Stimulated activated CD4-positive, alpha-beta T cell treated with anti-CD3 and anti-CD28 coated beads, Interleukin-12 subunit alpha, Interleukin-12 subunit beta, amount 100 ng/mL, for 4 hours (primary cell): ENCODE measurements at places on chromosomes 12 and 14.

DNA sequence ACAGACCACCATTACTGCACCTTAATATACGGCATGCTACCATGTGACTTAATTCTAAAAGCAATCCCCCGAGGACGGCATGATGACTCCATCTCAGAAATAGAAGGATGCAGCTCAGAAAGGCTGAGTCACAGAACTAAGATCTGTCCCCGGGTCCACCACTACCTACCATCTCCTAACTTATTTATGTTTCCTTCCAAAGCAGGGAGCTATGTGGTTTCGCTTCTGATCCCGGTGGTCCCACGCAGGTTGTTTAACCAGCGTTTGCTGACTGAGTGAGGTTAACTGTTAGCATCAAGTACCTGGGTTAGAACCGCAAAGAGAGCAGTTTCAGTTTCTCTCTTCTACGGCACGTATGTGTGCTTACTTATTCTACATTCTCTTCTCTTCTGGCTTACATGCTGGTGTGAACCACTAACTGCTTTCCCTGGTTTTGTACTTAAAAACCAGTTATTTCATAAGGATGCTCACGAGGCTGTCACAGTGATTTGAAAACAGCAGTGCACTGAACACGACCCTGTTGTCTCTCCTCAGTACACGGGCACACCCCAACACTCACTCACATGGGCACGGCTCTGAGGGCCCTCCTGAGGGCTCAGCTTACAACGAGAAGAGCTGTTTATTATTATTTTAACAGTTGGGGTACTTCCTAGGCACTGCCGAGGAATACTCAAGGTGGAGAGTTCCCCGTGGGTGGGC lies 66.7 kb downstream of the CCDC88C start:
- peak; percentile 44 for DNase-seq

GRCh38 chr14:106309423-106309822 lies 783.0 kb downstream of the TMEM121 start:
- no peak for DNase-seq

DNA sequence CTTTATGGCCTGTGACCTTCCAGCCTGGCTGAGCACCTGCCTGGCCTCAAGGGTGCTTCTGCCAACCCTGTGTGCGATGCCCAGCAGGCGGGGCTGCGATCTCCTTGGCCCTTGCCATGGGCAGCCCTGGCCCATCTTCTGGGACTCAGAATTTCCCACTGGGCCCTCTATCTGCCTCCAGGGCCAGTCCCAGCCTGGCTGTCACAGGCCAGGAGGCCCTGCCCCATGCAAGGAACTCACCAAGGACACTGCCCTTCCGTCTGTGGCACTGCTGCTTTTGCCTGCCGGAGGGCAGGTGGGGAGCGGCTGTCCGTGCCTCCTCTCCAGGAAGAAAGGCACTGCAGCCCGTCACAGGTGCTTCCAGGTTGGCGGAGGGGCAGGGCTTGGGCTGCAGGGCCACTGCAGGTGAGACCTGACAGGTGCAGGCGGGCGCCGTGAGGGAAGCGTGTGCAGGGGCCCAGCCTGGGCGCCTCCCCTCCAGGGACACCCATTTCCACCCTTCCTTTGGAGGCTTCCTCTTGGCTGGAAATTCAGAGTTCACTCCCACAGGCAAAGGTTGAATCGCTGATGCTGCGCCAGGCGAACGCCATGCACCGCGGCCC lies 177.8 kb downstream of the KIF26A start:
- DNase-seq = no peak

DNA sequence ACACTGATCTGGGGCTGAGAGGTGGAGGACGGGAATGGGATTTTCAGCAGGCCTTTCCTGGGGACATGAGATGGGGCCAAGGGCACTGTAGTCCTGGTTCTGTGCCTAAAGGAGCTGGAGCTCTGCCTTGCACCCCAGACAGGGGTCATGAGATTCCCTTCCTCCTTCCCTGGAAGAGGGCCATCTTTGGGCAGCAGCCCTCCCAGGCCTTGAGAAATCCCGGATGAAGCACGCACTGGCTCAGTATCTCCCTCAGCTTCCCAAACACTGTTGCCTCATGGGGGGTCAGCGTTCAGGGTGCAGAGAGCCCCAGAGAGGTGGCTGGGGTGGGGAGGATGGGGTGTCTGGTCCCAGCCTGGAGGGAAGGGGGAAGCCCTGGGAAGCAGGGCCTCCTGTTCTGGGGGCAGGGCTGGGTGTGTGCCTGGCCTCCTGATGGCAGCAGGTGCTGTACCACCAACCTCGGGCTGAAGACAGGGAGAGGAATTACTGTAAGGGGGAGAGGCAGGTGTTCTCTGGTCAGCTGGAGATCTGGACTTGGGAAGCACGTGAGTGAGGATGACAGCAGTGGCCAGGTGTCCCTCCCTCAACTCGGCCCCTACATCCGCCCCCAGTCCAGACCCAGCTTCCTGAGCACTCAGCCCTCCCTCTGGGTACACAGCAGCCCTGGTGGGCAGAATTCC lies 8.4 kb upstream of the NR4A1 start:
- DNase-seq = no peak

DNA sequence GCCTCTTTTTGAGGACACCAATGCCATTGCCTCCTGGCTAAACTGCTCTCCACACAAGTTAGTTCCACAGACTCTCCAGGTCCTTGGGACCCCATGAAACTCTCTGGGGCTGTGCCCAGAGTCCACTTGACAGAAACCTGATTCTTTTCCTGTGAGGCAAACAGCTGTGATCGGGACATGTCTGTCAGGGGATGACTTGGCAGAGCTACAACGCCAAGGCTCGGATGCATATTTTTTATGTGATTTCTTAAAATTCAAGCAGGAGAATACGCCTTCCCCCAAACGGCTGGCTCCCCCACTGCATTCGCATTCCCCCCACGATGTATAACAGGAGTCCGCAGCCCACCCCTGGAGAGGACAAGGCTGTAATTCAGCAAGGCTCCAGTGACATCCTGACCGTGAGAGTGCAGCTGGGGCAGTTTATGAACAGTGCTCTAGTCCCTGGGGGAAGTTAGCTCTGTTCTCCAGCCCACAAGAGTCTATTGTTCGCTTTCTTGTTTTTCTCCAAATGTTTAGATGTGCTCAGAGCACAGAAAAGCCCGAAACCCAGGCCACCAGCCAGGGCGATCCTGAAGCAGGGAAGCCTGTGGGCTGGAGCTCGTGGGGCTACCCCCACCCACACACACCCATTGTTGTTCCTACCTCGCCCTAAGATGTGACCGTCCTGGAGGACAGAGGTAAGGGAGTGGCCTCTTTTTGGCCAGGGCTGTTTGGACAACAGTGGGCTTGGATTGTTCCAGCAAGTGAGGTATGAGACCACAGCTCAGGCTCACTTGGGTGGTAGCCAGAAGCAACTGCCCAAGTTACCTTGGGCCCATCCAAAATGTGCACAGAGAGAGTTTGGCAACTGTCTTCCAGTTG lies 159.5 kb downstream of the ZFP36L1 start:
- no peak for DNase-seq

DNA sequence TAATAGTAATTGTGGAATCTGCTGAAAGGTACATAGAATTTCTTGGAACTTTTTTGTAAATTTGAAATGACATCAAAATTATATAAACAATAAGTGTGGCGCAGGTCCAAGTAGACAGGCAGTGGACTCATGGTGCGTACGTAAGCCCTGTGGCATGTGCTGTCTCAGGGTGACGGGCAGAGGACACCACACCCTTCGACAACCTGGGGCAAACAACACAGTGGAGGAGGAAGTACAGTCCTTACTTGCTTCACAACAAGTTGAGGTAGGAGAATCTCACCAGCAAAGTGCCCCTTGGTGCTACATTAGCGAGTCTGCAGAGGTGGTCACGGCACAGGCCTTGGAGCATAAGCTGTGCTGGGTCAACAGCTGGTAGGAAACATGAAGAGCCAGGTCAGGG lies 180.9 kb downstream of the AEBP2 start:
- DNase-seq = no peak

- DNase-seq = no peak
Measured at GRCh38 chr12:52976574-52977071, 27.7 kb downstream of the KRT18 start.

- no peak for DNase-seq
Measured at GRCh38 chr12:13126494-13126893, 23.0 kb upstream of the GSG1 start.

DNA sequence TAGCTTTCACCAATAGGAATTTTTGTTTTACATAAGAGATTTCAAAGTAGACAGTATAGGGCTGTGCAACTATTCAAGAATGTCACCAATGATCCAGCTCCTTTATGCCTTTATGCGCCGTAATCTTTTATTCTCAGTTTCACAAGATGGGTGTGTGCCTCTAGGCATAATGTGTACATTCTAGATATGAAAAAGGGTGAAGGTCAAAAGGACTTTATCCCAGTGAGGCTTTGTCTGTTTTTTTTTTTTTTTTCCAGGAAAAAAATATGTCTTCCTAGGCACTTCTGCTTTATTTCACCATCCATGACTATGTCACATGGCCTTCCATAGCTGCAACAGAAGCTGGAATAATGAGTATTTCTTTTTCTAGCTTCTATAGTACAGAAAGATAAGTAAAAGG lies 142.3 kb upstream of the IGF1 start:
- no peak for DNase-seq

- DNase-seq = no peak
Measured at GRCh38 chr12:52091869-52092268, 12.4 kb downstream of the SMIM41 start.

- no peak for DNase-seq
Measured at GRCh38 chr14:37124614-37125013, 47.8 kb downstream of the SLC25A21 start.
